ENCODE measurements at places on chromosomes 12 and 14.

DNA sequence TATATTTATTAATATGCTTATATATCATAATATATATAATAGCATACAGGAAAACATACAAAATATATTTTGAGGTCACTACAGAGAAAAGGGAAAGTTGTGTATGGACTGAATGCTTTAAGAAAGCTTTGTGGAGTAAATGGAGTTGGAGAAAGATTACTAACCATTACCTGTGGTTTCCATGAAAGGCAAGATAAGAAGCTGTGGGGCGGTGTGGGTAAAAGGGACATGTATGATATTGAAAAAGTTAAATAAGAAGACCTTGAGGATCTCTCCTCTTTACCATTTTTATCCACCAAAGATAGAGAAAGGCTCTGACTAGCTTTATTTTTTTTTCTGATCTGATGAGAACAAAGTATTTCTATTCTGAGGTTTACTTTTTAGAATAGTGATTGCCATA, 404.4 kb downstream of the TRHDE start:
- DNase-seq = no peak

DNA sequence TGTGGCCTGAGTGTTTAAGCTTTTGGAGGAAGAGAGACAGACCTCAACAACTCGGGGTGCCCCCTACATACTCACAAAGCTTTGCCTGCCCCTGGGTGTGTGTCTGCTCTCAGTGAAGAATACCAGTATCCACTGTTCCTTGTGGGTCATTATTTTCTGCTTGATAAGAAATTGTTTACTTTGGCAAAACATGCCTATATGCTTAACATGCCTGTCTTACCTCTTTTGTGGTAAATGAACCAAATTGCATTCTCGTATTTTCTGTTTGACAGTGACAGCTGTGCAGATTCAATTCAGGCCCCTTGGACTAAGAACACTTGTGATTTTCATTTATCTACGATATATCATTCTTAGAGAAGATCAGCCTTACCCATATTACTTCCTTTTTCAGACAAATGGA, 50.6 kb upstream of the REP15 start:
- DNase-seq = no peak

DNA sequence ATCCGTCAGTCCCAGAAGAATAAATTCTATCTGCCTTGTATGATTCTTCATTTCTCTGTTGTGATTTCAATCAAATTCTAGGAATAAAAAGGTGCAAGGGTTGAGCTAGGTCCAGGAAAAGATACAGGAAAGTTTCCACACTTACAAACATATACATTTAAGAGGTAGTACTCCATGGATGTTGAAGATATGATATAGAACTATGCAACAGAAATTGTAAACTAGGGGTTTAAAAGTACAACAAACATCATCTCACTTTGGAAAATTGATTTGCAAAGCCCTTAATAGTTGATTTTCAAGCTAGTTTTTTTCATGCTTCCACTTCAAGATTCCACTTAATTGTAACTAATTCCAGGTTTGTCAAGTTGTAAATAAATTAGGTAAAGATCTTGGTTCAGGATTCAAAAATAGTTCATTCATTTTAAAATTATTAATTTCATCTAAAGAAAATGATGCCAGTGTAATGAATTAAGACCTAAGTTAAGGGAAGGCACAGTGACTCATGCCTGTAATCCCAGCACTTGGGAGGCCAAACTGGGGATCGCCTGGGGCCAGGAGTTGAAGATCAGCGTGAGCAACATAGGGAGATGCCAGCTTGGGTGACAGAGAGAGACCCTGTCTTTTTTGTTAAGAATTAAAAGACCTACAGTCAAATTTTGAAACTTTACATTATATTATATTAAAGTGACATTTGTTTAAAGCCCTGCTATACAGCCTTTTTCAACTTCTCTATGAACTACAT, at the start of gene OR6C70:
Gene OR6C70 (minus strand): TSS at position 51 of the 742 bp plus-strand sequence. CDS start 0 bp downstream, at position 51.
- no peak for DNase-seq

DNA sequence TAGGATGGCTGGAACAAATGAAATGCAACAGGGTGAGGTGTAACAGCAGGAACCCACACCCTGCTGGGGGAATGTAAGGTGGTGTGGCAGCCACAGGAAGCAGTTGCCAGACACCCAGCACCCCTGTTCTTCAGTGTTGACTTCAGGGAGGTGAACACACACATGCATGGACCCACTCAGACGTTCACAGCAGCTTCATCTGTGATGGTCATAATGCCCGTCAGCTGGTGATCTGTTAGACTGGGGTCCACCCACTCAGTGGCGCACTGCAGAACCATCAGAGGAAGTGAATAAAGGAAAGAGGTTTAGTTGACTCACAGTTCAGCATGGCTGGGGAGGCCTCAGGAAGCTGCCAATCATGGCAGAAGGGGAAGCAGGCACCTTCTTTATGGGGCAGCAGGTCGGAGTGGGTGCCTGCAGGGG, 22.7 kb upstream of the TEX22 start:
- DNase-seq = no peak

- DNase-seq = no peak
These were observed 31.2 kb upstream of the OTOGL start for GRCh38 chr12:80068173-80068572.

GRCh38 chr14:34424488-34424887, 37.6 kb downstream of the SPTSSA start:
- DNase-seq = no peak
